A549 treated with ZK216348 at 1 μM for 4 hours (cell line): ENCODE measurements at places on chromosomes 11 and 22. TPM values are rescaled to one million over a fixed set of nuclear protein-coding genes. Genes with fewer than 3 reads are reported as not detected.

Gene CPT1A
- 26.9 to 34.0 TPM (median 30.6 TPM) in 5 replicates for total RNA-seq

Gene APOBEC3A
- total RNA-seq = not detected in 5 replicates

Gene KCNJ1
- total RNA-seq = not detected in 5 replicates

Gene SCYL1
- 35.8 to 64.9 TPM (median 61.7 TPM) in 5 replicates for total RNA-seq

Gene DTX4
- total RNA-seq = 3.9 to 5.3 TPM (median 4.6 TPM) in 5 replicates

Gene SLN
- 0.42 to 1.6 TPM (median 0.91 TPM) in 5 replicates for total RNA-seq

Gene WNT7B
- 52.8 to 107 TPM (median 96.4 TPM) in 5 replicates for total RNA-seq

Gene BRSK2
- total RNA-seq = 6.5 to 7.9 TPM (median 6.9 TPM) in 5 replicates

Gene BLID
- not detected in 5 replicates for total RNA-seq

Gene ZNF280B
- 0.74 to 1.9 TPM (median 1.5 TPM) in 5 replicates for total RNA-seq

Gene OVOL1
- total RNA-seq = 0.08 to 0.15 TPM (median 0.09 TPM) in 3 of 5 replicates, not detected in the others

Gene OR8B8
- not detected in 5 replicates for total RNA-seq

Gene RASSF7
- 23.6 to 49.6 TPM (median 43.2 TPM) in 5 replicates for total RNA-seq

Gene RASSF10
- total RNA-seq = 1.6 to 4.3 TPM (median 3.4 TPM) in 5 replicates

Gene VWCE
- total RNA-seq = 0.25 to 1.0 TPM (median 0.54 TPM) in 5 replicates

Gene TNNT3
- total RNA-seq = 0.27 TPM in 1 of 5 replicates, not detected in the others

Gene SLC22A25
- total RNA-seq = not detected in 5 replicates

Gene OAF
- total RNA-seq = 7.2 to 11.8 TPM (median 9.9 TPM) in 5 replicates

Gene NFAM1
- 0.02 TPM in 1 of 5 replicates, not detected in the others for total RNA-seq

Gene GP1BB
- 0.47 to 2.0 TPM (median 1.5 TPM) in 5 replicates for total RNA-seq

Gene PTGDR2
- total RNA-seq = 0.06 to 0.09 TPM in 2 of 5 replicates, not detected in the others

Gene GSTP1
- 1,131 to 1,719 TPM (median 1,604 TPM) in 5 replicates for total RNA-seq

Gene ROM1
- 3.5 to 4.8 TPM (median 4.4 TPM) in 5 replicates for total RNA-seq

Gene SOX6
- total RNA-seq = not detected in 5 replicates
